ENCODE measurements at places on chromosomes 13 and 19.

GRCh38 chr13:27130223-27130978 lies 41.2 kb downstream of the USP12 start:
- DNase-seq = no peak

- DNase-seq = no peak
These were observed 331.3 kb downstream of the NDFIP2 start for GRCh38 chr13:79812070-79812850.

DNA sequence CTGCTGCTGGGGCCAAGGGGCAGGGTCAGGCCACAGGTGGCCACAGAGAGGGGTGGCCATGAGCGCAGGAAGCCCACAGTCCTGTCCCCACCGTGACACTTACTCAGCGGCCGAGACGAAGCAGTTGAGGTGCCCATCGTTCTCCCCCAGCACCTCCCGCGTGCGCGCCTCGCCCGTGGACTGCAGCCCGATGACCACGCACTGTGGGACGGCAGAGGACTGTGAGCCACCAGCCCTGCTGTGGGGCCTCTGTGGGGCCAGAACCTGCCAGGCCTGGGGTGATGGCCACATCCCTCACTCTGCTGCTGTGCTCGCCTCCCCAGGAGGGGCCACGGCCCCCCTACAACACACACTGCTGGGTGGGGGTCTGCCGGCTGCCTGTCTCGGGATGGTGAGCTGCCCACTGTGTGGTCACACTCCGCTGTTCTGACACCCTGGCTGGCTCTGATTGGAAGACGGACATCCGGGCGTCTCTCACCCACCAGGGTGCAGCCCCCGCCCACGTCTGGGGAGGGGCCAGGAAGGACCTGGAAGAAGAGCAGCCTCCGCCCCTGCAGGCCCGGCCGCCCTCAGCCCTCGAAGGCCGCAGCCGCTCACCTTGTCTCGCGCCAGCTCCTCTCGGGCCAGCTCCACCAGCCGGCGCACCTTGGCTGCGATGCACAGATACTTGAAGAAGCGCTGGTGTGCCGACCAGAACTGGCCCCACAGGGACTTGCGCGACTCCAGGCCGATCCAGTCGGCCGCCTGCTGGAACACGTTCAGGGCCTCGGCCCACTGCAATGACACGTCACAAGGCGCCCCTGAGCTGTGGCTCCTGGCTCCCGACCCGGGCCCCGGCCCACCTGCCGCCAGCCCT lies 13.2 kb downstream of the GPX4 start:
- no peak for DNase-seq

DNA sequence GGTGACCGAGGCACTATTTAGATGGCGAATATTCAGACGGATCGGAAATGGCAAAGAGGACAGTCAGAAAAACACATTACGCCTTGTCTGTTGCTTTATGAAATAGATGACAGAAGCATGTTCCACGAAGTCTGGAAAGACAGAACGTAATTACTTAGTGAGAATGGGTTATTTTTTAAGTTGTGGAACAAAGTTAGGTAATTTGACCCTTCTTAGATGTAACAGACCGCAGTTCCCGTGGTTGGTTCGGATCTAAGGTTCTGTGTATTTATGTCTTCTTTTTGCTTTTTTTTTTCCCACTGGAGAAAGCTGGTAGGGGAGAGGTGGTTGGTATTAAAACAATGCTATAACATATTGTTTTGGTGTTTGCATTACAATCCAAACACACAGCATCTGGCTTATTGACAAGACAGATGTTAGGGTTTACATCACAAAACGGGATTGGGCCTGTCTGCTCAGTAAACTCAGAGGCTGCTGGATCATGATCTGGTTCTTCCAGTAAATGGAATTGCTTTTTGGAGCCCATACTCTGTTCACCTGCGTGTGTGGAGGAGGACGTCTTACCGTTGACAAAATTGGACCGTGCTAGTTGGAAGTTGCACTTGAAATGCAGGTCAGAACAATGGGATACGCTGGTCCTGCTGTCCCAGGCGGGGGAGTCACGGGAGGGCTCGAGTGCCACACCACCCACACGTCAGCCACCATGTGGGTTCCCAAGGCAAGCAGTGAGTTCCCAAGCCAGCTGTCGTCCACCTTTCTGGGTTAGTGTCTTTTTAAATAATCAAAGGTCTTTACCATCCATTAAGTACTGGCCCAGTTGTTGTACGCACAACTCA lies 13.8 kb downstream of the ATP11A start:
- DNase-seq = no peak

GRCh38 chr19:37333457-37333856 lies 37.4 kb upstream of the ZNF527 start:
- DNase-seq = no peak

DNA sequence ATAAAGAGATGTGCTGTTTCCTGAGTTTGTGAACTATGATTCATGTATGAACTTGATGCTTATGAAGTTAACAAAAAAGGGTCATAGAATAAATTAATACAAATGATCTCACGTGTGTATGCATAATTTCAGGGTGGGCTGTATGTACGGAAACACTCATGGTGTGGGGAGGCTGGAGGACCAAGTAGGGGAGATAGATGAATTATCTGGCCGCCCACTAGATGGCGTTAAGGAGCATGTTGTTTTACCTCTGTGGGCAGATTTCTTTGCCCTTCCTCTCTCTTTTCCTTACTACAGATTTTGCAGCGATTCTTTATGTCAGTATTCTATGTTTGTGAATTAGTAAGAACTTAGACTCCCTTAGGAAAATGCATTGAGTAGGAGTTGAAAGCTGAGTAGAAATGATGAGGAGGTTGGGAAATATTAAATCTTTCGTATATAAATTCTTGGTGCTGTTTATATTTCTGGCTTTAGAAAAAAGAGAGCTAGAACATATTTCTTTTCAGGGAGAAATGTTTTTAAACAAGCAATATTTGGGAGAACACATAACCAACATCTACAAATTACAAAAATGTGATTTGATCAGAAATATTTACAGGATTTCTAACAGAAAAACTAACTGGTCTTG lies 47.4 kb upstream of the TMTC4 start:
- peak; percentile 30 for DNase-seq

GRCh38 chr13:78183732-78184131 lies 265.1 kb upstream of the EDNRB start:
- DNase-seq = no peak

DNA sequence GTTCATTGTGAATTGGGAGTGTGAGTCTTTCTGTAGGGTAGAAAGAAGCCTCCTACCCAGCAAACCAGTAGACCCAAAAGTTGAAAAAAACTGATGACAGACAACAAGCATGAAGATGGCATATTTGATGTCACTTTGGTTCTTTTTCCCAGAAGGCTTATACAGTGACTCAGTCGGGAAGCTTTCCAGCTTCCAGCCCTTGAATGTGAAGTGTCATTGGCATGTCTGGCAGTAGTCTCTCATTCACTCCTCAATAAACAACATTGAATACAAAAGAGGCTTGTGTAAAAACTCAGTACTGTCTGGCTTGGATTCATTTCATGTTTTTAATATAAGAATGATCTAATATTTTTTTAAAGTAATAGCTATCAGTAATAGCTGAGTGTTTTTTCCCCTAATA lies 68.7 kb downstream of the IPO5 start:
- DNase-seq = peak; percentile 37

- no peak for DNase-seq
These were observed 429 bp upstream of the ZNF225 start for GRCh38 chr19:44112802-44113137.

DNA sequence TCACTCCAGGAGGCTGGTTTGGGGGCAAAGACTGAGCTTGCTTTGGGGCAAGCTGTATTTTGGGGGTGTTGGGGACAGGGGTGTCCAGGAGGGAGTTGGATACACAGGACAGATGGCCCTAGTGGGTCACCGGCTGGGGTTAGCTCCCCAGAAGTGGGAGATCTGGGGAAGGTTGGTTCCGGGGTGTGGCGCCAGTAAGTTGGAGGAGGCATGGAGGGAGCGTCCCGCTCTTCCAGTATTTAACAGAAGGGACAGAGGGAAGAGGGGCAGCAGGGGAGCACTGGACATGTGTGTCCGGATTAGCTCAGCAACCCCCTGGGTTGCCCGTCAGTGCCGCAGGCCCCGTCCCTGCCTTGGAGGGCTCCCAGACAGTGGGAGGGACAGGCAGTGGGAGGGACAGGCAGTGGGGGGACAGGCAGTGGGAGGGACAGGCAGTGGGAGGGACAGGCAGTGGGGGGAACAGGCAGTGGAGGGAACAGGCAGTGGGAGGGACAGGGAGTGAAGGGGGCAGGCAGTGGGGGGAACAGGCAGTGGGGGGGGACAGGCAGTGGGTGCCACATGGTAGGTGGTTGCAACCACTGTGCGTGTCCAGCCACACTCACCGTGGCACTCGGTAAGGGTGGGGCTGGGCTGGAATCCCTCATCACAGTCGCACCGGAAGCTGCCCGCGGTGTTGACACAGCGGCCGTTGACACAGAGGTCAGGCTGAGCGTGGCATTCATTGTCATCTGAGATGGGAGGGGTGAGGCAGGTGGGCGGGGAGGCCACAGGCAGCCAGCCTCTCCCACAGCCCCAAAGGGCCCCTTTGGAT lies 33.2 kb downstream of the CCL25 start:
- DNase-seq = no peak

GRCh38 chr19:57637379-57637778 lies 4.4 kb downstream of the ZNF211 start:
- DNase-seq = no peak

GRCh38 chr13:36549755-36550154 lies 117.5 kb downstream of the CCNA1 start:
- DNase-seq = no peak

- DNase-seq = no peak
These were observed 1794.2 kb downstream of the SLITRK5 start for GRCh38 chr13:89465366-89465765.

- DNase-seq = no peak
These were observed 22.6 kb downstream of the NDFIP2 start for GRCh38 chr13:79503473-79504017.

DNA sequence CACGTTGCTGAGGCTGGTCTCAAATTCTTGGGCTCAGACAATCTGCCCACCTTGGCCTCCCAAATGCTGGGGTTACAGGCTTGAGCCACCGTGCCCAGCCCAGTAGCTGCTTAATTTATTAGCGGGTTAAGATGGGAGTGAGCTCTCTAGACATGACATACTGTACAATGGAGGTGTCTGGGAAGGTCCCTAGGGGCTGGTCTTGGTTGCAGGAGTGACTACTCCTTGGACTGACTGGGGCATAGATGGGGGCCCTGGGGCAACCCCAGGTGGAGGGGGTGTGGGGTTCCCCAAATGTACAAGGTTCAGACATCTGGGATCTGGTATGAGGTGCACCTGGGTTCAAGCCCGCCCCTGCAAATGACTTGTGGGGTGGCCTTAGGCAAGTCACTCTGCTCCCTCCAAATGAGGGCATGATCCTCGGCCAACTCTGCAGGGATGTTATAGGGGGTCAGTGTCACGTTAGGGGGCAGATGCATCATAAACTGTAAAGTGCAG lies 12.8 kb downstream of the CIB3 start:
- no peak for DNase-seq

DNA sequence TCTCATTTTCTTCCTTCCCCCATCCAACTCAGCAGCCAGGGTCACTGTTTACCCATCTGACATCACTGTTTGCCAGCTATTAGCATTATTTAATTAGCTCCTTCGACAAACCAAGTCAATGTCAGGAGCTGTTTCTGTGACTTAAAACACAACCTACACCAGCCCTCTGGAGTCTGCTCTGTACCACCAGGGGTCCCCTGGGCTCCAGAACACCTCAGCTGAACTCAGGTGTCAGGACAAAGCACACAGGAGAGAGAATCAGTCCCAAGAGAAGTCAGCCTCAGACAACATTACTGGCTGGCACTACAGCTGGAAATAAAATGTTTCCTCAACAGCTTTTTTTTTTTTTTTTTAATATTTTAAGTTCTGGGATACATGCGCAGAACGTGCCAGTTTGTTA lies 45.1 kb downstream of the DCLK1 start:
- no peak for DNase-seq

DNA sequence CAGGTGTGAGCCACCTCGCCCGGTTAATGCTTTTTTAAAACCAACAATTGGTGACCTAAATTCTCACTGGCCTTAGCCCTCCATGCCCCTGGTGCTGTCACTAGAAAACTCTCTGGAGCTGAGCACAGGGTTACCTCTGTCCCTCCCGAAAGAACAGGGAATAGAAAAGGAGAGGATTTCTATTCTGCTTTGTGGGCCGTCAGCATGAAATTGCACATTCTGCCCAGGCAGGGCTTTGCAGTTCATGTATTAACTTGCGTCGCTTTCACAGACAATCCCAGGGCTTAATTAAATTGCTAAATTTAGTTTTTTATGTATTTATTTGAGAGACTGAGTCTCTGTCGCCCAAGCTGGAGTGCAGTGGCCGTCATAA lies 583 bp upstream of the ZNF480 start:
- no peak for DNase-seq

DNA sequence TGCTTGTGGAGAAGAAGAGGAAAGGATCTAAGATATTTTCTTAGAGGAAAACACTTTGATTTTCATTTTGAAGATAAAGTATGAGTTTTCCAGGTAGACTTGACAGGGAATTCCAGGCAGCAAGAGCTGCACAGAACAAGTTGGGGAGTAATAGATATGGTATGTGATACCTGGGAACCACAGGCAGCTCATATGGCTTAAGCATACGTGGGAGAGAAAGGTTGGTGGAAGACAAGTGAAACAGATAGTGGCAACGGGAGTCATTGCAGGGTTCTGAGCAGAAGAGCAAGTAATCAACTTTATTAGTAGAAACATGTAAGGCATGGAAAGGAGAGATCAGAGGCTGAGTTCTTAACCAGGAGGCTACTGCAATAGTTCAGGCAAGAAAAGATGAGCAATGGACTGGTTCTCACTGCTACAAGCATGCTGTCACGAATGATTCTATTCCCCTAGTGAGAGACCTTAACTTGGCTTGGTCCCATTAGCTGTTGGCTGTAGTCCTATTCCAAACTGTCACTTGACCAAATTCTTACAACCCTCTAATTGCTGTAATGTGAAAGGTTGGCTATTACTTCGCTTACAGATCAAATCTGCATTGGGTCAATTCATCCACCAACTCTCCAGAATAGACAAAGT lies 217.9 kb downstream of the VWA8 start:
- no peak for DNase-seq

DNA sequence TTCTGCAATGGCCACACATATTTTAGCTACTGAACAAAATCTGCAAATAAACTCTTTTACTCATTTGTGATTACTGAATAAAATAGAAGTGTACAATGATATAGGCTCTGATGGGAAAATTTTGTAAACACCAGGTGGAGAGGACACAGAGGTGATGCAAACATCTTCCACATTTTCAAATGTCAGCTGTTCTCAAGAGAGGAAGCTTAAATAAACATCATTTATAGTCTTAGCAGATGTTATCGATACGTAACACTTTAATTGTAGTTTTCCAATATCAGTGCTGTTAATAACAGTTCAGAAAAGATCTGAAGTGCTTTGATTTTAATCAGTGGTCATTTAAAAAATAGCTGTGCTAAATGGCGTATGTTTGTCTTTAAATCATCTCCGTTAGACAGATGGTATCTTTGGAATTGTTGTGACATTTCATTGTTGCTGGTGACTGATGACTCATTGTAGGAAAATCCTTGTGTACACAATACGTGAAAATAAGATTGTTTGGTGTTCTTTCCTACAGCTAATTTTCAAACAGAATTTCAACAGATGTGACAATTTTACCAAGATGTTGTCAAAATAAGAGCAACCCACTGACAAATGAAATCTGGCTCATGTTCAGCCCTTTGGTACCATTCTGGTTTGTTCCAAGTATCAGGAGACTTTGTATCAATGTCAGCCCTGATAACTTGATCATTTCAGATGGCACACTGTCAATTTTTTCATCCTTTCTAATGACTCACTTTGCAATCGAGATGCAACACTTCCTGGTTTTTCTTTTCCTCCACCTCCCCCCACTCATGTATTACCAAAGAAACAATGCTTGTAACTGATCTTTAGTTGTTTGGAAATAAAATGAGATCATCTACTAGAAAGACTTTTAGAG lies 516.0 kb downstream of the DCT start:
- DNase-seq = no peak

- DNase-seq = no peak
These were observed 128.2 kb downstream of the SLITRK1 start for GRCh38 chr13:83753912-83754624.
